ENCODE measurements at places on chromosomes 7 and 10.

DNA sequence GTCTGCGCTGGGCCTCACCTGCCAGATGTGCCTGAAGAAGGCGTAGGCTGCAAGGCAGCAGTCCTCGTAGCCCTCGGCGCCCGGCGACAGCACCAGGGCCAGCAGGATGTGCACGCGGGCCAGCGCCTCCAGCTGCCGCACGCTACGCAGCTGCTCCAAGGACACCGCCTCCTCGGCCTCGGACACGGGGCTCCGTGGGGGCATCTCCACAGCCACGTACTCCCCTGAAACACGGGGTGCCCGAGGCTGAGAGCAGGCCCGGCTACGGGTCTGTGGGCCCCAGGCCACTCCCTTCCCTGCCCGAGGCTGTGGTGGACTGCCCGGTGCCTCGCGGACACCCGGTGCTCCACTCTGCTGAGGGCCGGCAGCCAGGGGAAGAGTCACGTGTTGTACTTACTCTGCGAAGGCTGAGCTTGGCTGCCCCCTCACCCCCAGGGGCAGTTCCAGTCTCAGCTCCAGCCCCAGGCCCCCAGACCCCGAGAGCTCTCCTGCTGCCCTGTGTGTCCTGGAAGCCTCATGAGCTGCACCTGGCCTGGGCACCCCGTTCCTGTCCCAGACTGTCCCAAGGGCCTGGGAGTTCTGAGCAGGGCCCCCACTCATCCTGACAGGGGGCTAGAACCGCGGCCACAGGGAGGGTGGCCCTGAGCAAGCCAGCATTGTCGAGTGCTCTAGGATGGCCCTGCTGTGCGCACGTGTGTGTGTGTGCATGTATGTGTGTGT is 62.8 kb downstream of the CFAP46 start:
- DNase-seq: no peak

DNA sequence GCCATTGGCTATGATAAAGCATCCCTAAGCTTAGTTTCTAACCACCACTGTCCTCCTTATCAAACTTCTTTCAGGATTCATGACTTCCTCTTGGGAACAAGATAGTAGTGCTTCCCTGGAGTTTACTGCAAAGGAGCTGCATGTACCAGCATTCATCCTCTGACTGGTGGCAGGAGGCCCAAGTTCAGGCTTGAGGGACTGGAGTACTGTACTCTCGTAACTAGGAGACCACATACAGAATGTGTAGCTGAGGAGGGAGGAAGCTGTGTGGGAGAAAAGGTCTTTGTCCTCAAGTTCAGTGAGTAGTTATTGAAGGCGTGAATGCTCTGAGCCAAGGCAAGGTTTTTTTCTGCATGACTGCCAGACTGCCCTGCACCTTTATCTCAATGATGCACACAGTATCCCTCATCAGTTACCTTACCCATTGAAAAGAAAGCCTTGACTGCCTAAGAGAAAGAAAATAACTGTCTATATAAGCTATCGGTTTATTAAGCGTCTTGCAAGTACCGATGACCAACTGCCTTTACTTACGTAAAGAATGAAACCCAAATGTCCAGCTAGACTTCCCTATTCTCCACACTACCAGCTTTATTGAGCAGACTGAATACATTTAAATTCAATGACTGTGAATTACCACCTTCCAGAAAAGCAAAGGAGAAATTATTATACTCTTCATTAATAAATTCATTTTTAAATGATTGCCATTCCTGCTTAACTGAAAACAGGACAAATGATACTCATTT is 12.8 kb downstream of the SCRN1 start:
- no peak for DNase-seq

DNA sequence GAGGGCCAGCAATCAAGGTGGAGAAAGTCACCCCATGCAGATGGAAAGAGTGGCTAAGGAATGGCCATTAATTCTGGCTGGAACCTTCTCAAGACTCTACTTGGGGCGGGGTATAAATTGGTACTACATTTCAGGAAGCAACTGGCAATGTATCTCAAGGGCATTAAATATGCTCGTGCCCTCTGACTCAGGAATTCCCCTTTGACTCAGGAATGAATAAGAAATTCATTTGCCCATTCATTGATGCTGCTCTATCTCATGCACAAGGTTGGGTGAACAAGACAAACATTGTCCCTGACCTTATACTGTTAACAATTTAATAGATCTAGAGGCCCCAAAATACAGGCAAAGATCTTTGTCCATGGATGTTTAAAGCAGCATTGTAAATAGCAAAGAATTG is 188.1 kb downstream of the MYOF start:
- no peak for DNase-seq

GRCh38 chr10:93604146-93604545 is 3.1 kb upstream of the RBP4 start:
- DNase-seq: no peak

DNA sequence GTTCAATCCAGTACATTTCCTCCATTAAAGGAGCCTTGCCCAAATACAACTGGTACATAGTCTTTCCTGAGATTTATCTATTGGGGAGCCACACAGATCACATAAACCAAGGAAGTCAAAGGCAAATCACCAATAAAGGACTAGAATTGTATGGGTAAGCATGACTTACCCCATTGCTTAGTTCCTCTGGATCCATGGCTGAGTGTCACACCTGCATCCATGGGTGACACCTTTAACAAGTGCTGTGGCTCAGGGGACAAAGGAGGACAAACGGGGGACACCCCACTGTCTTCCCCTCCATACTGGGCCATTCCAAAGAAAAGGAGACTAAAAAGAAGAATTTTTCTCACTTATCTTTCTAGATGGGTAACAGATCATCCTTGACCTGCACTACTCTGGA is 30.4 kb downstream of the ZNF92 start:
- no peak for DNase-seq

DNA sequence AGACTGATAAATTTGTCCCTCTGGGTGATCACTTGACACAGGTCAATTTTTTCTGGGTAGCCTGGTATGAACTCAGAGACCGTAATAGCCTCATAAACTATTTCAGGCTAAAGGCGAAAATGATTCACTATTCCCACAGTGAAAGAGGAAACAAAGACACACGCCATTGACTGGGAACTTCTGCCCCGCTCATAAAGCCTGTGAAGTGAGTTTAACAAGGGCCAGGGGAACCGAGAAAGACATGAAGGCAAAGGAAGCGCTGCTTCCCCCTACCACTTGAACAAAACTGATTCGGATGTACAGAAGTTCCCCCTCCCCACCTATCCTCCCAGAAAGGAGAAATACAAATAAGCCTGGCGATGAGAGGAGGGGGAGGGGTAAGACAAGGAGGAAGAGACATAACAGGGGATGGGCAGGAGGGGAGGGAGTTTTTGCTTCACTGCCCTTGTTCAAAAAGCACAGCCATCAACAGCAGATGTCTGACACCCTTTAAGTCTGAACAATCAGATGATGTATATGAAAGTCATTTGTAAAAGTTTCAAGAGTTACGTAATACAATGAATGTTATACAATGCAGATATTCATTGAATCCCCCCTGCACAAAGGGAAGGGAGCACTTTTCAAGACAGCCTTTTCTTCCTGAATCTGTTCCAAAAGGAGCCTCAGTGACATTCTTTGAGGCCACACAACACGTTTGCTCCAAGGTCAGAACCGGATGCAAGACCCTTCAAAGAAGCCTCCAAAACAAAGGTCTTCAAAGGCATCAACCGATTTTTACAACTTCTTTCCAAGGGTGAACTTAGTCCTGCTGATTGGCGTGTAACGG is 734 bp downstream of the ABCB4 start:
- peak; percentile 26 for DNase-seq

GRCh38 chr7:4939971-4940728 is 18.8 kb downstream of the MMD2 start:
- DNase-seq: no peak

GRCh38 chr10:42935466-42935865 is 141.4 kb upstream of the RET start:
- DNase-seq: no peak

- DNase-seq: no peak
These were observed 5.9 kb downstream of the EBF3 start for GRCh38 chr10:129958148-129958628.

- peak; percentile 52 for DNase-seq
These were observed 149.2 kb downstream of the TRIL start for GRCh38 chr7:28808796-28809533.

DNA sequence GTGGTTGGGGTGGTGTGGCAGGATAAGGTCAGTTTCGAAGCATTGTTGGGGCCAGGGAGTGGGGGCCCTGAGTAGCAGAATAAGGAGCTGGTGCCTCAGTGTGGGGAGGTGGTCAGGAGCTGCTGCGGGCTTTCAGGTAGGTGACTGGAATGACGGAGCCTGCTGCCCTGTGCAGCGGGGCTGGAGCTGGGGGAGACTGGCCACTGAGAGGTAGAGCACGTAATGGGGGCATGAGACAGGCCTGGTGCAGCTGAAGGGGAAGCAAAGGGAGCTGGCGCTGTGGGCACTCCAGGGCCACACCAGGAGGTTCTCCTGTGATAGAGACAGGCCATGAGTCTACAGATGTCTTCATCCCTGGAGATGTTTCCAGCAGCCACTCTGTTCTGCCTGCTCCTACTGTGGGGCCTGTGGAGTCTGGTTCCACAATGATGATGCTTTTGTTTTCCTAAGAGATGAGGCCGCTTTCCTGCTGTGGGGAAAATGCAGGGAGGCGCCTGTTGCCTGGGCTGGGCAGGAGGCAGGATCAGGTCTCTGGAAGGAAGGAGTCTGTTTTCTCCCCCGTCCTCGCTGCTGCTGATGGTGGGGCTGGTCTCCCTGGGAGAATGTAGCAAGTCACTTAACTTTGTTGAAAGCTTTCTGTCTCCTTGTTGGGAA is 31.1 kb downstream of the NUB1 start:
- DNase-seq: no peak

Measured in CD4-positive, alpha-beta T cell treated with Interleukin-4 for 1 hour (primary cell).